ENCODE measurements at places on chromosomes 12 and 14.
A peak's percentile ranks its signal among the peaks of the same experiment; 100 is the strongest.

DNA sequence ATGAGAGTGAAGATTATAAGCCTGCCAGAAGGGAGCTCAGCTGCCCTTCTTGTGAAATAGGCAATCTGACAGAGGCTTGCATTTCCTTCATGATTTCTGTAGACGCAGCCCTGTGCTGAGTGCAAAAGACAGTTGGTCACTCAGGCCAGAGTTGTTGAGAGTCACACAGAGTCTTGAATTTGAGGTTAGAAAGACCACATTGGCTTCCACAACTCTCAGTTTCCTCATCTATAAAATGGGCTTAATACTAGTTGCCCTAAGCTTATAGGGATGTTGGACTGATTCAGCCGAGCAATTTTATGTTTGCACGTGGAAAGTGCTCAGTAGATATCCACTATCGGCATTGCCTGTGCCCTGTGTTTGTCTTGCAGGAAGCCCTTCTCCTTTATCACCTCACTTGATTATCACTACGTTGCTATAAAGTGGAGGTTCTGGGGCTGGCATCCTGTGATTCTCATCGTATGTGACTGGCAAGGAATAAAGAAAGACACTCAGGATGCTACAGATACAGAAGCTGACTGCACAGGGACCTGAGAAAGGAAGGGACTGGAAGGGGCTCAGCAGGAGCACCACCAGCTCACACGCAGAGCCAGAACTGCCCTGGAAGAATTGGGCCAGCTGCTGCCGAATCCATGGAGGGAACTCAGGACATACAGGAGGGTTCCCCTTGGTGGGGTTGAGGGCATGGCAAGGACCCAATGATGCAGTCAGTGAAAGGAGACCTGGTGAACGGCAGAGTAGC, 19.8 kb upstream of the SERPINA4 start:
- DNase-seq, result no peak

DNA sequence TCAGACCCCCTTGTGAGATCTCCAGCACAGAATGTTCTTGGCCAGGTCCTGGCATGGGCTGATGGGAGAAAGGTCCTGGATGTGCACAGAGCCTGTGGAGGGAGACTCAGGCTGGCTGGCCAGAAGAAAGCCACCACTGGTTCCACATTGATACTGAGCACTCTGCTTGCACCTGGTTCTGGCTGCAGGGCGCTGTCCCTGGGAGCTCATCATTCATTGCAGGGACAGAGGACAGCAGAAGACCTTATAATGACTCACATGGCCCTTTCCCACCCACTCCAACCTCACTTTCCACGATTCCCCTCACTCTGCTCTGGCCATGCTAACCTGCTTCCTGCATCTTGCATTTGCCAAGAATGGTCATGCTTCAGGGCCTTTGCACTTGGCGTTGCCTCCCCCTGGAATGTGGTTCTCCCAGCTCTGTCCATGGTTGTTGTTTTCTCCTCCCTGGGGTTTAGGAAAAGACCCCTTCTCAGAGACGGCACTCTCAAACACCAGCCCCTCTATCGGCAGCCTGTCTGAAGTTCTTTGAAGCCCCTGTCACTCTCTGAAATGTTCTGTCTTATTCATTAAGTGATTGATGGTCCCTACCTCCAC, 10.3 kb downstream of the KRT7 start:
- peak; percentile 8 for DNase-seq

GRCh38 chr14:33857650-33858049, 93.2 kb downstream of the EGLN3 start:
- DNase-seq, result no peak

DNA sequence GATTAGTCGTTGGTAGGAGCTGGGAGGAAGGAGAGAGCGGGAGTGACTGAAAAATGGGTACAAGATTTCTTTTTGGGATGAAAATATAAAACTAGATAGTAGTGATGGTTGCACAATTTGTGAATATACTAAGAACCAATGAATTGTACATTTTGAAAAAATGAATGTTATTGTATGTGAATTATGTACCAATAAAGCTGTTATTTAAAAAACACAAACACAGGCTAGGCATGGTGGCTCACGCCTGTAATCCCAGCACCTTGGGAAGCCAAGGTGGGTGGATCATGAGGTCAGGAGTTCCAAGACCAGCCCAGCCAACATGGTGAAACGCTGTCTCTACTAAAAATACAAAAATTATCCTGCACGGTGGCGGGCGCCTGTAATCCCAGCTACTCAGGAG, 32.1 kb downstream of the PPP1R13B start:
- DNase-seq, result no peak

DNA sequence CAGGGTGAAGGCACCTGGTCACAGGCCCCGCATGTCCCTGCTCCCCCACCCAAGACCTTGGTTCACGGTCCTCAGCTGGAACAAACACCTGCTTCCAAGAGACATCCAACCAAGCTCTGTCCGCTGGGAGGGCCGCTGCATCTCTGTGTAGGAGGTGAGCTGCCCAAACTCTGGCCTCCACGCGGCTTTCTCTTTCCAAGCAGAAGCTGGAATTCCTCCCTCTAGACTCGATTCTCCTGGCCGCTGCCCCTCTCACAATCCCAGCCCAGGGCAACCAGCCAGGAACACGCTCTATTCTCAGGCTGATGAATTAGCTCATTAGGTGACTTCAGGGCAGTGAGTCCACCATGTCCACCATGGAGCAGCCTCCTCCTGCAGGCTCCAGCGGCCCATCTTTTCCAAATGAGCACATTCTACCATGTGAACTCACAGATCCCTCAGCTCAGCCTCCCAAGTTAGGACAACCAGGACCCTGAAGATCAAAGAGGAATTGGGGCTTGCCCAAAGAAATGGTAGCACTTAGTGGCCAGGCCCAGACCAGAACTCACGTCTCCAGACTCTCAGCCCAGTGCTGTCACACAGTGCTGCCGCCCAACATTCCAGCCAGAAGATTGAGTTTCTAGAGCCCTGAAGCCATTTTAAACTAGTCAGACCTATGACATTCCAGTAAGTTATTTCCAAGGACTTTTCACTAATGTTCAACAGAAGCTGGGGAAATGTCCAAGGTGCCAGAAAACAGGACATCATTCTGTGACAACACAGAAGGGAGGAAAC, 146.6 kb downstream of the ANO2 start:
- no peak for DNase-seq

GRCh38 chr14:67998834-67999233, 179.3 kb downstream of the RAD51B start:
- no peak for DNase-seq

- DNase-seq, result no peak
Observed at GRCh38 chr14:94397289-94398181, 9.1 kb upstream of the SERPINA1 start.

GRCh38 chr12:15584366-15585041, 204.7 kb downstream of the EPS8 start:
- DNase-seq, result peak; percentile 87

DNA sequence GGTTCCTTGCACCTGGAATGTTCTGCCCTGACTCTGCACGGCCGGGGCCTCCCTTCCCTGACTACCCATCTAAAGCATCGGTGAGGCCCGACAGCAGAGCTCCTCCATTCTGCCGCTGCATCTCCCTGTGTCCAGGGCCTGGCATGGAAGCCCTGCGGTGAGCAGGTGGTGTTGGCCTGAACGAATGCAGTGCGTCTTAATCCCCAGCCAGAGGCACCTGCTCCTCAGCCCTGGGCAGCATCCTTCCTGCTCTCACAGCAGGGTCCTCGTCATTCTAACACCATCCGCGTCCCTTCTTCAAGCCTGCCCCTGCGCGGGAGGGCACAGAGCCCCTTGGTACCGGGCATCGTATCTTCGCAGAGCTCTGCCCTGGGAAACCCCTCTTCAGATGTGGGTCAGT, 15.4 kb downstream of the BEGAIN start:
- no peak for DNase-seq

DNA sequence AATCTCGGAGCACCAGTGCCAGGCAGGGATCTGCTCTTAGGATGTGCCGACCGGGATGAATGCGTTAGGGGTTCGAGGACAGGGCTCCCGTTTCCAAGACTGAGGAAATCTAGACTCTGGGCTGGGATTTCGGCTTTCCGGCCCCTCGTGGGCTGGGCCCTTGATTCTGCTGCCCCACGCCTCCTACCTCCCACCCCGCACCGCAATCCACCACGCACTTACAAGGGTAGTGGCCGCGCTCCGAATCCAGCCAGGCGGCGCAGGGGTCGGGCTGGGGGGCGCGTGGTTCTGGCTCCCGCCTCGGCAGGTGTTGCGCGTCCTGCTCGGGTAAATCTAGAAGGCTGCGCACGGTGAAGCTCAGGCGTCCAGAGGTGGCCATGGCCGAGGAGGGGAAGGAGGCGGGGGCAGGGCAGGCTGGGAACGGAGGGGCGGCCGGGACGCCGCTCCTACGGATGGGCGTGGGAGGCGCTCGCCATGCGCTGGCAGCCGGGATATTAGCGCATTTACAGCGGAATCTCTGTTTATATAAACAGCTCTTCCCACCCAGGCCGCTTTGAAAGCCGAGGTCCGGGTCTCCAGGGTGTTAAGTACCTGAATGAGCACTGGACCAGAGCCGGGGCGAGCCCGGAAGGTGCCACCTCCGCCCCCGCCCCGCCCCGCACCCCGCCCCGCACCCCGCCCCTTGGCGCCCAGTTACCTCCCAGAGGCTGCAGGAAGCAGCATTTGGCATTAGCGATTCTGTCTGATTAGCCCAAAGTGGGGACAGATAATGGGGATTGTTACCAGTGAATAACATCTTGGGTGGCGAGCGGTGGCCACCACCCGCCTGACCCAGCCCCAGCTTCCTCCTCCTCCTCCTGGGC, at the start of gene NKX2-8:
Gene NKX2-8 (minus strand): TSS at position 604 of the 863 bp plus-strand sequence. CDS start 225 bp downstream, at position 379.
- DNase-seq, result no peak

- DNase-seq, result no peak
Observed at GRCh38 chr12:122004633-122005071, 17.0 kb upstream of the BCL7A start.

DNA sequence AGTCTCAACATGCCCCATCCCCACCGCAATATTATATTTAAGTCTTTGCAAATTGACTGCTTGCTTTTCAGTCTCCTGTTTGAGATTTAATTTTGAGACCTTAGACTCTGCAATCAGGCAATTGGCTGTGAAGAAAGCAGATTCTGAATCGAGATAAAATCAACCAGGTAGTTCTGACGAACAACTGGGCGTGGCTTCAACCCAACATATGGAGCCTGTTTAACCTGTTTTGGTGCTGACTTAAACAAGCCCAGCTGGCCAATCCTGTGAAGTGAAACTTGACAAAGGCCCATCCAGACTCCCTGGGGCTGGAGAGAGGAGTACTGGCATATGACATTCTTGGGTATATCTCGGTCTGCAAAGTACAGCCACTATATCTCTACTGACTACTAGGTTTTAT, 9.8 kb upstream of the CIPC start:
- no peak for DNase-seq

GRCh38 chr14:104429291-104429861, 150.2 kb upstream of the C14orf180 start:
- DNase-seq, result no peak

- peak; percentile 63 for DNase-seq
Observed at GRCh38 chr12:90515199-90516175, 439.5 kb downstream of the CCER1 start.

DNA sequence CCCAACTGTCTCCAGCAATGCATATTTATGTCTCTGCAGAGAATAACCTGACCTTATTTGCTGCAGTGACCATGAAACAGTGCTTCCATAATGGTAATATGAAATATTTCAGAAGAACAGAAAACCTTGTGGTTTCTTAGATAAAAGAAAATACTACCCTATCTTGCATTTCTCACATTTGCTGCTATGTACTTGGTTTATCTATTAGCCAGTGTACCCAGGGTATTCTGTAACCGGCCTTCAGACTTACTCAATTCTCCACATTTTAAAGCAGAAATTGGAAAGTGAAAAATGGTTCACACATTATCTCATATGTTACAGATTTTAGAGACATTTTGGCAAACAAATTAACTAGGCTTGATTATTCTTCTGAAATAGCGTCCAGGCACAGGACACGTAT, 57.9 kb upstream of the CCDC91 start:
- DNase-seq, result no peak

DNA sequence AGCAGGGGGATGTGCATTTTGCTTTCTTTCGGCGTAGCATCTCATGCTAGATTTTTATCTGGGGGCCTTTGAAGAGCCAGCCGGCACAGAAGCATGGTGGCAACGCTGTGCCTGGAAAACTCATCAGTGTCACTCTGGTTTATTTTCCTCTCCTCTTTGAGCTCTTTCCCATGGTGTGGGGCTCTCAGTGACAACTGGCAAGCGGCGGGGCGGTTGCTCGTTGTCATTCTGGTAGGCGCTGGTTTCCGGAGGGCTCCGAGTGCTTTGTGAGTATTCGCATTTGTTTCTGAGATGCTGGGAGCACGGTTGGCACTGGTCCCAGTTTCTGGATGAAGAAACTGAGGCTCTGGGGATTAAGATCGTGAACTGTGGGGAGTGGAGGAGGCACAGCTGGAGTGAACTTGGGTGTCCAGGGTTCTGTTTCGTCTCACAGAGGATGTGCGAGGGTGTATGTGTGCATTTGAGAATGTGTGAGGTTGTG, 23.3 kb downstream of the TPCN1 start:
- peak; percentile 69 for DNase-seq

DNA sequence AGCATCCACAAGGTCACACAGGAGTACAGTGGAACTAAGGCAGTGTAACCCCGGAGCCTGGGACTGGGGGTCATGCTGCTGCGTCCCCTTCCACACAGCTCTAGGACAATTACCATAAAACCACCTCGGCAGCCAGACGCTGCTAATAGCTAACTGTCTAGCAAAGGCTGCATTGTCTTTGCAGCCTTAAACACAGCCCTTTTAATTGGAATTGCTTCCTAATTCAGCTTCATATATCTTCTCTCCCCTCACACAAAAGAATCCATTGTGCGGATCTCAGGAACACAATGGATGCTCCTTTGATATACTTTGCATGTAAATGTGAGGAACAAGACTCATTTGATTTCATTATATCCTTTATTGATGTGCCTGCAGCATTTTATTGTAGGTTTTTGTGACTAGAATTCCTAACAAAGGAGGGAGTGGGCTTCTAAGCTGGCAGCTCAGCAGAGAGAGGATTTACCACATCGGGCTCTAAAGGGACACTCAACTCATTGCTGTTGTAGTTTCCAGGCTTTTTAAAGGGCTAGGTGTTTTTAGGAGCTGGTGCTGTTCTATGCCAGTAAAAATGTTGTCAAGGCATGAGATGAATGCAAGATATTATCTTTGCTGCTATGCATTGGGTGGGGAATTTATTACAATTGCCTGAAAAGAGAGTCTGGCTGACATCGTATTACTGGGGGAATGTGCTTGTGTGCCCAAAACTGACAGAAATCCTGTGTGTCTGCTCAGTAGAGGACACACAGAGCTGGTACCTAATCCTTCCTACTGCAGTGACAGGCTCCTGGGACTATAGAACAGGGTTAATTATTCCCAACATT, 30.4 kb upstream of the DACT1 start:
- no peak for DNase-seq

- peak; percentile 60 for DNase-seq
Observed at GRCh38 chr12:104959335-104959841, 1.3 kb upstream of the SLC41A2 start.

GRCh38 chr14:102565331-102565887, 27.0 kb upstream of the RCOR1 start:
- no peak for DNase-seq

DNA sequence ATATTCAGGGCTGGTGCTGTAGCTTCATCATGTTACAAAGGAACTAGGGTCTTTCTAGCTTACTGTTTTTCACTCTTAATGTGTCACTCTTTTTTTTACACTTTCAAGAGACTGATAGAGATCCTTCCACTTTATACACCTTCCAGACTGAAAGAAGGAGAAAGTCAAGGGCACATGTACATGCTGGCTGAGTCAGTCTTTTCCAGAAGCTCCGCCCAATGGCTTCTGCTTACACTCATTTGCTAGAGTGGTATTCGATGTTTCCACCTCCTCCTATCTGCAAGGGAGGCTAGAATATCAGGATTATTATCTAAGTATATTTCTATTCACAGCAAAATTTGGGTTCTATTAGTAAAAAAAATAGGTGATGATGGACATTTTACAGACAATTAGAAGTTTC, 325.8 kb upstream of the OR4E1 start:
- DNase-seq, result no peak

- DNase-seq, result no peak
Observed at GRCh38 chr12:104490186-104490585, 33.4 kb downstream of the CHST11 start.

Data from fibroblast of villous mesenchyme (primary cell).